ENCODE measurements at places on chromosomes 13 and 19. TPM values are rescaled to one million over a fixed set of nuclear protein-coding genes. Genes with fewer than 3 reads are reported as not detected.

DNA sequence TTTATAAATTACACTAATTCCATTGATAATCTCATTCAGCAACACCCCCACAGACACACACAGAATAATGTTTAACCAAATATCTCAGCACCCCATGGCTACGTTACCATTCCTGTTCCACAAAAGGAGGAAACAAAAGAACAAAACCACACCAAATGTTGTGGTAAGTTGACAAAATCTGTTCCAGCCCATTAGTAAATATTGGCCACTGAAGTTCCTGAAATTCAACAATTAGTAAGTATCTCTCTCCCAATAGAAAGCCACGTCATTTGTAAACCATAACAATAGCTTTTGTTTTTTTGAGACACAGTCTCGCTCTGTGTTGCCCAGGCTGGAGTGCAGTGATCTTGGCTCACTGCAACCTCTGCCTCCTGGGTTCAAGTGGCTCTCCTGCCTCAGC lies 2.3 kb upstream of the FCAR start:
- no peak for DNase-seq

- DNase-seq = no peak
Observed at GRCh38 chr13:72514146-72514545, 213.3 kb downstream of the MZT1 start.

The FBN3 gene
- total RNA-seq = not detected

The SUGP2 gene
- total RNA-seq = 23.7 TPM

DNA sequence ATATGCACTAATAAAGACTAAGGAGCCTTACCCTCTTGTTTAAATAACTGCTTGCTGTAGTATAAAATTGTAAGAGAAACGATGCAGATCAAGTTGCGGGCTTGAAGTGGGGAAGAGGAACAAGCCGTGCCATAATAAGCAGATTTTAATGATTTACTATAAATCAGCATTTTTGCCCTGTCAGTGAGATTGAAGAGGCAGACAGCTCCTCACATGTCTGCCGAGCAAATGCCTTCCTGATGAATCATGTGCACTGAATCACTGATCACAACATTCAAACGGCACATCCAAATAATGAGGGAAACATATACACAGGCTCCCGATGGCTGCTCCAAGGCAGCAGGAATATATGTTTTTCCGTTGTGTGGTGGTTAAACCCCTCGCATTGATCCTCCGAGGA lies 282.9 kb downstream of the TSHZ3 start:
- DNase-seq = peak; percentile 74

The MBD3L3 gene
- not detected for total RNA-seq

The ZNF222 gene
- total RNA-seq = 2.7 TPM

GRCh38 chr13:45063261-45063860 lies 56.9 kb upstream of the GTF2F2 start:
- DNase-seq = no peak

The TRPM4 gene
- total RNA-seq = 13.3 TPM

GRCh38 chr19:17107546-17108452 lies 32.2 kb downstream of the MYO9B start:
- DNase-seq = peak; percentile 32

The NCAN gene
- total RNA-seq = not detected

The CATSPERD gene
- total RNA-seq = 0.65 TPM

GRCh38 chr19:51703575-51704515 lies 10.7 kb downstream of the SPACA6 start:
- DNase-seq = no peak

- DNase-seq = no peak
Observed at GRCh38 chr13:66520511-66521355, 709.4 kb downstream of the PCDH9 start.

GRCh38 chr19:2070436-2070827 lies 19.4 kb upstream of the MKNK2 start:
- no peak for DNase-seq

The CEACAM4 gene
- total RNA-seq = not detected

DNA sequence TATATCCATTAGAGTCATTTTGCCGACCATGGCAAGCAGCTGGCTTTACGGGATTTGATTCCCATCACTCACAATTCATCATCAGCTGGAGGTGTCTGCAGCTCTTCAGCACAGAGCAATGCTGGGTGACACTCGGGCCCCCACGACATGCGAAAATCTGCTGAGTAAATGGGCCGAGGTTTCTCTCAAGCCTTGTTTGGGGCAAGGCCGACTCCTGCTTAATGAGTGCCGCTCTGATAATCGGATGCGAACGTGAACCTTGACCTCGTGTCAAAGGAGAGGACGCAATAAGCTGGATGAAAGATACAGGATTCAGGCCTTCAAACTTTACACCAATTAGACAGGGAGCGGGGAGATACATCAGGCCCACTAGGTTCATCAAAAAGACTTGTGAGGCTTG lies 65.2 kb downstream of the GGACT start:
- DNase-seq = no peak

- no peak for DNase-seq
Observed at GRCh38 chr19:16355293-16356043, 30.8 kb downstream of the KLF2 start.

- DNase-seq = no peak
Observed at GRCh38 chr13:44617648-44618047, 41.5 kb upstream of the TSC22D1 start.

The CGB5 gene
- total RNA-seq = not detected

The S1PR4 gene
- not detected for total RNA-seq

GRCh38 chr19:40539070-40539469 lies 37.6 kb upstream of the SHKBP1 start:
- no peak for DNase-seq

DNA sequence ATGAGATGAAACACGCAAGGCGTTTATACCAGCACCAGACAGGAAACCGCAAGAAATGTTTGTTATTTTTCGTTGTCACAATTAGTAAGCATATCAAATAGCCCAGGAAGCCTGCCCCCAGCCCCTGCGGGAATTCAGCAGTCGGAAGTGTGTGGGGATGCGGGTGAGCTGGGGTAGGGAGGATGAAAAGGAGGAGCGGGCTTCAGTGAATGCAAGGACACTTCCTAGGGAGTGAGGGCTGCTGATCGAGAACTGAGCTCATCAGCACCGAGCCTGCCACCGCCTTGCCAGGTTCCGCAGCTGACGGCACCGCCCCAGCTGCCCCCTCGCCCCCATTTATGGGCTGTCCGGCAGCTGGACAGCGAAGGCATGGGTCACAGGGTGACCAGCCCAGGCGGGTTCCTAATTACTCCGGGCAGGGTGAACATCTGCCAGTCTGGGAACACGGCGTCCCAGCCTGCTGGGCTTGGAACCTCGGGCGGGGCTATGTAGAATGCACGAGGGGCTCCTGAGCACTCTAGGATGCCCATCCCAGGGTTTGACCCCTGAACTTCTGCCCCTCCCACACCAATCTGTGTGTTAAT lies 1.6 kb upstream of the BEST2 start:
- no peak for DNase-seq

DNA sequence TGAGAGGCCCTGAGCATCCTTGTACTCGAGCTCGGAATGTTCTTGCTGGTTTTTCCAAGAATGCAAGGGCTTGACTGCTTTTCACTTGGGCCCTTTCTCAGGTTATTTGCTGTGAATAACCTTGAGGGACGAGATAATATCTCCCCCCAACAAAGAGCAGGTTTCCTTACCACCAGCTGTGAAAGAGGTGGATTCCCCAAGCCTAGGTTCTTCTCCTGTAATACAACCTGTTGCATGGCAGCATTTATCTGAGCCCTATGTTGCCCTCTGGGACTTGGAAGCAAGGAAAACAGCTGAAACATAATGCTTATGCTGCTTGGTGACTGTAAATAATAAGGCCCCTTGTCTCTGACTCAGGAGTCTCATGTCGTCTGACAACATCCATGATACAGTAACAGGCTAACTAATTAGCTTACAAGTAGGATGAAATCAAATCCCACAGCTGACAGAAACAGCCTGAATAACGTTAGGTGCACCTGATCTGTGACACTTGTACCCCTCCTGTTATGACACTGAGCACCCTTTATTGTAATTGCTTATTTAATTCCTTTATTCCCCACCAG lies 43.6 kb upstream of the RCBTB2 start:
- no peak for DNase-seq

GRCh38 chr19:17778251-17778967 lies 16.5 kb upstream of the B3GNT3 start:
- no peak for DNase-seq

DNA sequence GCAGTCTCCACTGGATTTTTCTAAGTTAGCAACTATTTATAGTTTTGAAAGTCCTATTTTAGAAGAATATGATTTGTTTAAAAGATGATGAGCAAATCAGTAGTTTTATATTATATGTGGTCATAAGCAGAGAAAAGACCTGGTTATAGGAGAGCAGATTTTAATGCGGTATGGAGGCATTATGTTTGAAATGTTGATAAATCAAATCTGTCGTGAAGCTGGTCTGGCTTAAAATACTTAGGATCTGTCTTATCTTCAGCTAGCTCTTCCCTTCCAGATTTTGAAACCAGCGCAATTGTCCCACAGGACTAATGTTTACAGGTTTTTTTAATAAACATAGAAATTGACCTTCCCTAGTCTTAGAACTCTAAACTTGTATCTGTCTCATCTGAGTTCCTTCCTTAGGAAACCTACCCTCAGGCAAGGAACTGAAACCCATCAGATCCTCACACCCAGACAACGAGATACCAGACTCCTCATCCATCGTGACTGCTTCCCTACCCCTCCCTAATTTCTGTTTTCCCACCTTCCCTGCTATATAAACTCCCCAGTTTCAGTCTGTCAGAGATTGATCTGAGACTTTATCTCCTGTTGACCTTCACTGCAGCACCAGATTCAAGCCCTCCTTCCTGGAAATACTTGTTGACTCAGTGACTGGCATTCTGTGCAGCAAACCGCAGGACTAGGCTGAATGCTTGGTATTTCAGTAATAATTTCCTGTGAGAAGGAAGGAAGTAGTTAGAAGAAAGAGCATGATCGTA lies 37.8 kb upstream of the CXCL17 start:
- DNase-seq = no peak

- DNase-seq = no peak
Observed at GRCh38 chr13:113113846-113114271, 8.3 kb downstream of the F7 start.

DNA sequence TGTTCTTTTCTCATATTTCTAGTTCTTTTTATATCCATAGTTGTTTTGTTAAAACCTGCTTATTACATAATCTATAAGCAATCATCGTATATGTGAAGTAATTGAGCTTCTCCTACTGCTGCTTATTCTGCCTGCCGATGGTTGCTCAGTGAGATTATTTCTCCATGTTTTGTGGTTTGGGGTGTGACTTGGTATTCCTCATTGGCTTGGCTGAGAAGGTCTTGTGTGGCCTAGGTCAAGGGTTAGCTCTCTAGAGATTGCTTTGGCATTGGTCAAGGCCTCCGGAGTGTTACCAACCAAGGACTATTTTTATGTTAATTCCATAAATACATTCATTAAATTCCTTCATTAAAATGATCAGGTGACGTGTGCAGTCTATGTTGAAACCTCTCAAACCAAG lies 302.8 kb downstream of the MYO16 start:
- no peak for DNase-seq

- no peak for DNase-seq
Observed at GRCh38 chr19:5054551-5055456, 85.9 kb downstream of the KDM4B start.

GRCh38 chr13:38700051-38700450 lies 13.2 kb downstream of the FREM2 start:
- DNase-seq = no peak

DNA sequence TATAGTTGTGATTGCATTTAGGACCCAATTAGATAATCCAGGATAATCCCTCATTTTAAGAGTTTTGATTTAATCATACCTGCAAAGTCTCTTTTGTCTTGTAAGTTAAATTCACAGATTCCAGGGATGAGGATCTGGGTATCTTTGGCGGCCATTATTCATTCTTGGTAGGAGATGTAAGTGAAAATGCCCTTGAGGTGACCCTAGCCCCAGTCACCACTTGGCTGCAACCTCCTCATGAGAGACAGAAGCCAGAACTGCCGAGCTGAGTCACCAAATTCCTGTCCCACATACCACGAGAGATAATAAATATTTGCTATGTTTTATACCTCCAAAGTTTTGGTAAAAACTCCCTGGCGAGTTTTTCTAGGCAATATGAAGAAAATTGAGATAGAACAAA lies 389.4 kb downstream of the RFC3 start:
- DNase-seq = no peak

- DNase-seq = no peak
Observed at GRCh38 chr13:71546881-71547280, 320.1 kb downstream of the DACH1 start.

DNA sequence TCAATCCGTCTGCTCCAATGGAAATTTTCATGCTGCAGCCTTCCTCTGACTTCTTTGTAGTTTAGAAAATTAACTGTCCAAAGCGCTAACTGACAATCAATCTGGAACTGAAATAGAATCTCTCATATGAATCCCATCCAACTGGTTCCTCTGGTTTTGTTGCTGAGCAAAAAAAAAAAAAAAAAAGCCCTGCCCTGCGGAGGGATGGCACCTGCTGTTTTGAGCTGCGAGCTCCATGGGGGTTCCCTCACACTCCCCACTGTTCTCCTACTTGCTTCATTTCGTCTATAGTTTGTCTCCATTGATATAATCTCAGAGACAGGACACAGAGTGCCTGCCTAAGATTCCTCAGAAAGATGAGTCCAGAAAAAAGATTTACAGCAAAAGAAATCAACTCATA lies 33.4 kb downstream of the FAAP24 start:
- DNase-seq = no peak

GRCh38 chr19:49297403-49297802 lies 27.6 kb downstream of the SLC6A16 start:
- DNase-seq = no peak

- no peak for DNase-seq
Observed at GRCh38 chr13:53642306-53642705, 613.7 kb downstream of the OLFM4 start.

The CBLC gene
- total RNA-seq = 27.2 TPM

The KLK15 gene
- not detected for total RNA-seq

- DNase-seq = no peak
Observed at GRCh38 chr13:85586422-85586831, 212.8 kb downstream of the SLITRK6 start.

The LEUTX gene
- not detected for total RNA-seq

DNA sequence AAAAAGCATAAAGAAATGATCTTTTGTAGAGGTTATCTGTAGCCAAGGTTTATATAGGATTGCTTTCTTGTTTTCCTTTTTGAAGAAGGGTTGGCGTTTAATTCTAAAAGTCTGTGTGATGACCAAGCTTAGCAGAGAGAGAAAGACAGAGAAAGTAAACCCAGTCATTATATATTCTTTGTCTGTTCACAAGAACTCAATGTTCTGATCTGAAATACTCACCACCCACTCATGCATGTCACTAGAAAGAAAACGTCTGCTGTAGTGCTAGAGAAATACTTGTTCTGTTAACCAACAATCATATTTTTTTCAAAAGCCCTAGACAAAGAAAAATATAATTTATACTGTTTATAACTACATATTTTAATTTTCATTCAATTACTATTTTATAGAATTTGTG lies 173.7 kb upstream of the SLITRK5 start:
- peak; percentile 47 for DNase-seq

Data from epithelial cell of proximal tubule (primary cell).